Hematopoietic multipotent progenitor cell treated with erythropoietin and hydrocortisone succinate and interleukin-3 and kit ligand, for 15 days (in vitro differentiated cells): ENCODE measurements at places on chromosomes 5 and 9.

GRCh38 chr5:89572696-89573095, 689.7 kb upstream of the MEF2C start:
- DNase-seq, result no peak

DNA sequence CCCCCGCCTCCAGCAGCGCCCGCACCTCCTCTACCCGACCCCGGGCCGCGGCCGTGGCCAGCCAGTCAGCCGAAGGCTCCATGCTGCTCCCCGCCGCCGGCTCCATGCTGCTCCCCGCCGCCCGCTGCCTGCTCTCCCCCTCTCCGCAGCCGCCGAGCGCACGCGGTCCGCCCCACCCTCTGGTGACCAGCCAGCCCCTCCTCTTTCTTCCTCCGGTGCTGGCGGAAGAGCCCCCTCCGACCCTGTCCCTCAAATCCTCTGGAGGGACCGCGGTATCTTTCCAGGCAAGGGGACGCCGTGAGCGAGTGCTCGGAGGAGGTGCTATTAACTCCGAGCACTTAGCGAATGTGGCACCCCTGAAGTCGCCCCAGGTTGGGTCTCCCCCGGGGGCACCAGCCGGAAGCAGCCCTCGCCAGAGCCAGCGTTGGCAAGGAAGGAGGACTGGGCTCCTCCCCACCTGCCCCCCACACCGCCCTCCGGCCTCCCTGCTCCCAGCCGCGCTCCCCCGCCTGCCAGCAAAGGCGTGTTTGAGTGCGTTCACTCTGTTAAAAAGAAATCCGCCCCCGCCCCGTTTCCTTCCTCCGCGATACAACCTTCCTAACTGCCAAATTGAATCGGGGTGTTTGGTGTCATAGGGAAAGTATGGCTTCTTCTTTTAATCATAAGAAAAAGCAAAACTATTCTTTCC, 19.3 kb downstream of the CDKN2A start:
- no peak for DNase-seq

DNA sequence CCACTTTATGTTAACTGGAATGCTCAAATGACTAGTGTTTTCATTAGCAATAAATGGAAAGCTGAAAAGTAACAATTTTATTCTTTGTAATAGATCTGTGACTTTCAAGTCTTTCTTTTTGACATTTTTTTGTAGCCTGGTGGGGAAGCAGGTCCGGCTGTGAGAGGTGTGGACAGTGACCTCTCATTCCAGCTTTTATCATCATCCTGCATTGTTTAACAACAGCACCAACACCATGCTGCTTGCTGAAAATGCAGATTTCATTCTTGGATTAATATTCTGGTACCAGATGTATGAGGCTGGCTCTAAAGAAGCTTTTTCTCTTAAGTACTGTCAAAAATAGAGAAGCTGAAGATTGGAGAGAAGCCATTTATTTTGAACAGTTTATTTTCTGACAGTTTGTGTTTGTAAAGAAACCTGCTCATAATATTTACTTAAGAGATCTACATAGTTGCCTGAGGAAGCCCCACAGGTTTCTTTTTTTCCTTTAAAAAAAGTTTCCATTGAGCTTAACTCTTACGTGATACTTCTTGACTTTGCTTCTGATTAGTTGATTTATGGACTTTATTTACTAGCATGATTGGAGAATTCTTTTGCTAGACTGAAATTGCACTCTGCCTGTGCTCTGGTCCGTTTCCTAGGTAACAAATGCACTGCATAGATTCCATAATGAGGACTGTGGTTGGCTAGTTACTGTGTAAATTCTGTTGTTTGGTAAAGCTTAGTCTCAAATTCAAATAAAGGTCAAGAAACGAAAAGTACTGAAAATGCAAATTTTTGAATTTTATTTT, 3.4 kb downstream of the KIAA1958 start:
- DNase-seq, result no peak

DNA sequence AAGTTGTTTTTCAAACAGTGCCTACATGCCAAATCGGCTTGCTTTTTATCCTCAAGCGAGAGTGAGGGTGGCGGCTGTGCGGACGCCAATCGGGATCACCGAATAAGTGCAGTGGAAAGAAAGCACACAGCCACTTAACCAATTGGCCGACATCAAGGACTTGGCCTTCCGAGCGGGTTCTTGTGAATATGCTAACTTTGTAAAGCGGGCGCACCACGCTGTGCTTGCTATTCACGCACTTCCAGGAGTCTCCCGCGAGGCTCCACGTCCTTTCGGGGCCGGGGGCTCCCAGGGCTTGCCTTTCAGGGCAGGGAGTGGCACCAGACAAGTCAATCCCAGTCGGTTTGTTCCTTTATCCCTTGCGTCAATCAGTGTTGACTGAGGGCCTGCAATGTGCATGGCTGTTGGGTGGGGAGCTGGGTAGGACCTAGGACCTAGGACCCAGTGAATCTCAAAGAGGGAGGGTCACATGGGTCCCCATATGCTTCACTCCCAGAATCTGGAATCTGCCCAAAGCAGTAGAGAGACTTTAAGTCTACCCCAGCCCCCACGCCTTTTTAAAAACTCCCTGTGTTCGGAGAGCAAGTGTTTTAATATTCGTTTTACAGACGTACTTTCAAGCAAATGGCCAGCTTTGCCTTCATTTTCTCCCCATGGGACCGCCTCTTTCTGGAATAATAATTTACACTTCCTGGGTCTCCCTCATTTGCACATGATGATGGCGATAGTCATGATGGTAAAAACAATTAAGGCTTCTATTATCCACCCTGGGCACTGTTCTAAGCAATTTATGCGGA, 2.0 kb upstream of the GCNT4 start:
- DNase-seq, result no peak

GRCh38 chr5:35869685-35870277, 13.1 kb downstream of the IL7R start:
- DNase-seq, result no peak

- DNase-seq, result no peak
Observed at GRCh38 chr9:120925535-120926396, 830 bp downstream of the TRAF1 start.

GRCh38 chr5:166349046-166349445, 1942.4 kb upstream of the WWC1 start:
- DNase-seq, result no peak

GRCh38 chr5:153447534-153447933, 42.9 kb upstream of the GRIA1 start:
- no peak for DNase-seq

DNA sequence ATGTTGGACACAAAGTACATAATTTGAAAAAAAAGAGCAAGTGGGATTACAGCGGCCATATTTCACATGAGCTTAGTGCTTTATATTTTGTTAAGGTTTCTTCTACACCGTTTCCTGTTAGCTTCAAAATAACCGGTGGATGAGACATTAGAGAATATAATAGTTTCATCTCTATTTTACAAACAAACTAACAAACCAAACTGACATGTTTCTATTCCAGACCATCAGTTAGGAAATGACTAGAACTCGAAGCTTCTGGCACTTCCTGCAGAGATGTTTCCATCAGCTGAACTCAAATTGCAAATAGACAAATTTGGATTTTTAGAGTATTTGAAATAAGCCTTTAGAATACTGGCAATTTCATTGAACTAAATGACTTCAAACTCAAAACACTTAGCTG, 86.5 kb downstream of the MTRR start:
- no peak for DNase-seq

GRCh38 chr9:83109296-83109695, 46.4 kb upstream of the RASEF start:
- DNase-seq, result no peak

GRCh38 chr5:160750938-160751657, 100.9 kb downstream of the ATP10B start:
- DNase-seq, result no peak

GRCh38 chr9:32294106-32294505, 90.3 kb upstream of the ACO1 start:
- DNase-seq, result no peak

GRCh38 chr9:36788534-36788933, 215.8 kb downstream of the MELK start:
- no peak for DNase-seq

DNA sequence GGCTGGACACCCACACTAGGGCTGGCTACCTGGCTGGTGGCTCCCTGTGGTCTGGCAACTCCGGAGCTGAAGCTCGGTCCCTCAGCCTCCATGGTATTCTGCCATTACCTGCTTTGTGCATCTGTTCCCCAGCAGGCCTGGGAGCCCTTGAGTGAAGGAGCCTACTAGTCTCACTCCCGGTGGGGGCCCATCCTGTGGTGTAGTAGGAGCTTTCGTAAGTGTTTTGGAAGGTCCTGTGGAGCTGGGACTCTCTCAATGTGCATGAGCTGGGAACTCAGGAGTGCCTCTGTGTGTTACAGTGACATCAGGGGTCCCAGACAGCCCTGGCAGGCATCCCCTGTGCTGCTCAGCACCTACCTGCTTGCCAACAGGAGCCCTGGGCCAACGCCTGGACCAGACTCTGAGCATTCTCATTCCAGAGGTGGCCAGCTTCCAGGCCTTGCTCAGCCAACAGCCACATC, 267.1 kb downstream of the GADD45G start:
- no peak for DNase-seq
